ENCODE measurements at places on chromosomes 2 and 18.
A peak's percentile ranks its signal among the peaks of the same experiment; 100 is the strongest.

DNA sequence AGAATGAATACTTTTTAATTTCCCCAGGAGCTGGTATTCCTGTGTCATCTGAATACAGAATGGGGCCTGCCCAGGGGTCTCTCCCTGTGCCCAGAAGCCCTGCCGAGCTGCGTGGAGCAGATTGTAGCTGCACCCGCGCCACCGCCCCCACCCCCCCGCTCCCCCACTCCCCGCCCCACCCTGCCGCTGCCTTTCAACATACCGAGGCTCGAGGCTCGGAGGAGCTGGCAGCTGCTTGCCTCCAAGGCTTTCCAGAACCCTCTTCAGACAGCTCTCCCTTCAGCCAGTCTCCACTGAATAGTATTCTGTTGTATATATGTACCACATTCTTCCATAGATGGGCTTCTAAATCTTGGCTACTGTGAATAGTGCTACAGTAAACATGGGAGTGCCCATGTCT is 150.7 kb downstream of the TSN start:
- DNase-seq, result no peak

DNA sequence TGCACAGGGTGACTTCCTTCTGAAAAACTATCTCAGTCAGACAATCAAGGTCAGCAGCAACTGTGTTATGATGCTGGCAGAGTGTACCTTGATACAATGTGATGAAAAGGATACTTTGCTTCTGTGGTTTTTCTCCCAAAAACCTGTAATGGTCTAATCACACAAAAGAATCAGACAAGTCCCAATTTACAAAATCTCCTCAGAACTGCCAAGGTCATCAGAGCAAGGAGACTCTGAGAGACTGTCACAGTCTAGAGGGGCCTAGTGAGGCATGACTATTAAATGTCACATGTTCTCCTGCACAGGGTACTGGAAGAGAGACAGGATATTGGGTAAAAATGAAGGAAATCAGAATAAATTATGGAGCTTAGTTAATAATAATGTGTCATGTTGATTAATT is 185.4 kb downstream of the ST6GAL2 start:
- DNase-seq, result no peak

- no peak for DNase-seq
Measured at GRCh38 chr18:7754258-7754657, 187.1 kb downstream of the PTPRM start.

DNA sequence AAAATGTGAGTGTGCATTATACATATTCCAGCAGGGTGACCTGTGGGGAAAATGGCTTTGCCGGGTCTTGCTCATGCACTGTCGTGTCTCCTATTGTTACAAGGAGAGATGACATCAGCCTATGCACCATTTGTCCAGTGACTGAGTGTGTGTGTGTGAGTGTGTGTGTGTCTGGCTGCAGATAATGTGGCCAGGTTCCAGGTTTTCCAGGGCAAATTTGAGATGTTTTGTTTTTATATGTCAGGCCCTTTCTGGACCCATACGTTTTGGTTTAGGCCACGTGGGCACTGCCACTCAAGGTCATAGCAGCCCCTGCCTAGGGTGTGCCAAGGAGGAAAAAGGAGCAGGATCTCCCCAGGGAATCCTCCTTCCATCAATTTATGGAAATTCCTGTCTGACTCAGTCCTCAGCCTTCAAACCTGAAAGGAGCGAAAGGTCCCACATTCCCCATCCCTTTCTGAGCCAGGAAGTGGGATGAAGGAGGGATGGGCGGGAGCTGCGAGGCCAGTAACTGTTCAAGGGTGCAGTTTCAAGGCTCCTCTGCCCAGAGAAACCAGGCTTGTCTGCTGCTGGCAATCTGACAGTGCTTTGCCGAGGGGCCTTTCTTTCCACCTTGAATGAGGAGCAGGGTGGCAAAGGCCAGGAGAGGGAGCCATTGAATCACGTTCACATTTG is 93.0 kb upstream of the SMAD2 start:
- peak; percentile 24 for DNase-seq

- no peak for DNase-seq
Measured at GRCh38 chr2:241123816-241124536, 21.9 kb upstream of the MTERF4 start.

DNA sequence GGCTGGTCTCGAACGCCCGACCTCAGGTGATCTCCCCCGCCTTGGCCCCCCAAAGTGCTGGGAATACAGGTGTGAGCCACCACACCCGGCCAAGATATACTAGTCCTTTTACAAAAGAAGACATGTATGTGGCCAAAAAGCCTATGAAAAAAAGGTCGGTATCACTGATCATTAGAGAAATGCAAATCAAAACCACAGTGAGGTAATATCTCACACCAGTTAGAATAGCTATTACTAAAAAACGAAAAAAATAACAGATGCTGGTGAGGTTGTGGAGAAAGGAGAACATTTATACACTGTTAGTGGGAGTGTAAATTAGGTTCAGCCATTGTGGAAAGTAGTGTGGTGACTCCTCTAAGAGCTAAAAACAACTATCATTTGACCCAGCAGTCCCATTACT is 26.4 kb downstream of the KLHL23 start:
- DNase-seq, result no peak

GRCh38 chr2:85170938-85171475 is 37.8 kb downstream of the TCF7L1 start:
- no peak for DNase-seq

DNA sequence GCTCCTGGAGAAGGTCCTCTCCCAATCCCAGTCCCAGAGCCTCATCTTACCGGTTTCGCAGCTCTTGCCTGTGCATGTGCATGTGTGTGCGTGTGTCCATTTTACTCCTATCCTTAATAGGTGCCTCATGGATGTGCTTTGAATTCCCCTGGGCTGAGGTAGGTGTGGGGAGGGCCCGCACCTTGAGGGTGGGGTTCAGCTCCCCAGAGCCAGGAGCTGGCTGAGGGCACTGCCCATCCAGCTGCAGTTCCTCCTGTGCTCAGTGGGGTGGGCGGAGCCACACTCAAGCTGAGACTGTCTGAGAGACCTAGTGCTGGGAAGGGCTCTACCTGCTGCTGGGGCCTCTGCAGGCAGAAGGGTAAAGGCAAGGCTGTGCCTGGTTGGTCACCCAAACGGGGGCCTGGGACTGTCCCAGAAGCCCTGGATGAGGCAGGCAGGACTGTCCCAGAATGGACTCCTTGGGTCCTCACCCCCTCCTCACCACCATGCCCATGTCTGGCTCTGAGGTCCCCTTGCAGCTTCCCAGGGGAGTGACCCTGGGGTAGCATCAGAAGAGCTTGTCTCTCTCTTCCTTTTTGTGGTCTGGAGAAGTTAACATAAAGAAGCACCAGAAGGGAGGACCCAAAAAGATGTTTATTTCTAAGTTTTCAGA is 8.9 kb downstream of the GDF7 start:
- no peak for DNase-seq

- DNase-seq, result no peak
Measured at GRCh38 chr2:214631406-214631805, 178.1 kb downstream of the BARD1 start.

DNA sequence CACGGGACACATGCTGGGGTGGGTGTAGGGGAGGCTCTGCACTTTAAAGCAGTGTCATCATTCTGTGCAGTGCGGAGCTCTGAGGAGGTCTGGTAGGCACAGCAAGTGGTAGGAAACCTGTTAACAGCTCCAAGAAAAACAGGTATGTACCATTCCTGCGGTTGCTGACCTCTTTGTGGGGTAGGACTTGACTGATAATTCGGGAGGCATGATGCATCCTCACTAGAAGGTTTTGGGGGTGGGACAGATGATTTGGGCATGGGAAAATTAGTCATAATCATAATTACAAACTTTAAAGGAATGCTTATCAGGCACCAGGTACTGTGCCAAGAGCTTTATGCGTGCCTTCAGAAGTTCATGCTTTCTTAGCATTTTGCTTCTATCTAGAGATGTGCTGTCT is 9.7 kb downstream of the DOK1 start:
- no peak for DNase-seq

DNA sequence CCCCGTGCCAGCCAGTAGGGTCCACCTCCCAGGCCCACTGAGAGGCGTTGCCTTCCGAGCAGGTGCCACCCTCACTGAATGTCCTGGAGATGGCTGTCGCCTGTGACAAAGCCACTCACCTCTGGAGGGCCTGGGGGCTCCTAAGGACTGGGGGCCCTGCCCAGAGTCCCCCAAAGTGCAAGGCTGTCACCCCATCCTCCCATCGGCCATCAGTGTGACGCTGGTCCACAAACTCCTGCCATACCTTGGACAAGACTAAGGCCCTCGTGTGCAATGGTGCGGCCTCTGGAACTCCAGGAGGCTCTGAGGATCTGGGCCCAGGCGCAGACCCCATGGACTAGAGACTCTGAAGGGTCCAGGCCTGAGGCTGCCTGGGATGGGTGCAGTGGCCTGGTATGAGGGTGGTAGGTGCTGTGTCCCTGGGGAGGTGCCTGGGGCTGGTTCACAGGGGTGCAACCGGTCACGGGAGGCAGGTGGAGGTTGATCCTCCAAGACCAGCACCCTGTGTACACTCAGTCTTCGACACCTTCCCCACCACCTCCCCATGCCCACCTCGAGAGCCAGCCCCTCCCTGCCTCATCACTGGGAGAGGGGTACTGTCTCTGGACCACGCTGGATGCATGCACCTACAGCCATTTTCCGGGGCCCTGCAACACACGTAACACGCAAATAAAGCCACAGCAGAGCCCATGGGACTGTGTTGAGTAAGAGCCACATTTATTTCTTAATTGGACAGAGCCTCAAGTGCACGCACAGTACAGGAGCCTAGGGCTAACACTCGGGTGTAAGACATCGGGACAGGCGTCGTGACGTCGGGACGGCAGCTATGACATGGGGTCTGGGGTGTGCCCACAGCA is 21.6 kb downstream of the AQP12A start:
- DNase-seq, result no peak

GRCh38 chr2:239060676-239061075 is 212.8 kb downstream of the TWIST2 start:
- no peak for DNase-seq

- no peak for DNase-seq
Measured at GRCh38 chr2:224801360-224801759, 85.2 kb upstream of the CCDC195 start.

DNA sequence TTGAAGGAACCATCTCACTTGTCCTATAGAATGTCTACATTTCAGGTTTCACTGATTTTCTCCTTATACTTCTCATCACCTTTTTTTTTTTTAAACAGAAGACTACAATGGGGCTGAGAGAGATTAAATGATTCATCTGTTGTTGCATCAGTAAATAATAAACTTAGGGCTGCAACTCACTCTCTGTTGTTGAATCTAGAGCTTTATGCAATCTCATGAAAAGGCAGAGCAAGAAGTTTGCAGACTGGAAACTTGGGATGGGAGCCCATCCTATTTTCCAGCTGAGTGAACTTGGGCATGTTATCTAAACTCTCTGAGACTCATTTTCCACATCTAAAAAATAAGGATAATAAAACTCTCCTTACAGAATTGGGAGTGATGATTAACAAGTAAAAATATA is 58.4 kb downstream of the PDE1A start:
- DNase-seq, result no peak

GRCh38 chr2:205714789-205715720 is 32.8 kb downstream of the NRP2 start:
- DNase-seq, result no peak

DNA sequence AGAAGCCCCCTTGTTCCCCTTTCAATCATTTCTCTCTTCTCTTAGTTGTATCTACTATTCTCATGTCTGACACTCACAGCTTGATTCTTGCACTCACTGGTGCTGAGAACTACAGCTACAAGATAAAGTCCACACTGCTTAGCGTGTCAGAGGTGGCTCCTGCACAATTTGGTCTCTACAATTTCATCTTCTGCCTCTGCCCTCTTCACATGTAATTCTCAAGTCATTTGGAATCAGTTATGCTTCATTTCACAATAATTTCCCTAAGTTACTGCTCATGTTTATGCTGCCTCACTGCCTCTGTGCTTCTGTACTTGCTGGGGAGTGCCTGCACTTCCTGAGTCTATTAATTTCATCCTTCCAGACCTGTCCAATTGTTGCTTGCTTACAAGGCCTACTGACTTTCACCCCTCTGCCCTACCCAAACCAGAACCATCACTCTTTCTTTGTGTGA is 11.6 kb upstream of the NAB1 start:
- DNase-seq, result no peak

DNA sequence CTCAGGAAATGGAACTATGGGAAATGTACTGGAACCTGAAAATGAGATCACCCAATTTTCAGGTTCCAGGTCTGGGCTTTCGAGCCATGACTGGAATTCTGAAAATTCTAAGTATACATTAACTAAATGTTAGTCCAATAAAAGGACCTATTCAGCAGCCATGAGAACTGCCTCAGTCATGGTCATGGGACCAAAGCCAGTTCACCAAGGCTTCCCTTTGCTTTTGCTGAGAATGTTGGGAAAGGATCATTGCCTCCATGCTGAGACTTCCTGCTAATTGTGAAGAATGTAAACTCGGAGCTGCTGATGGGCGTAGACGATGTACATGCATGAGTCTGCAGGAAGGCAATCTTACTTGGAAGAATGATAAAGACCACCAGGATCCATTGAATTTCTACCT is 624.4 kb upstream of the SOX11 start:
- no peak for DNase-seq

DNA sequence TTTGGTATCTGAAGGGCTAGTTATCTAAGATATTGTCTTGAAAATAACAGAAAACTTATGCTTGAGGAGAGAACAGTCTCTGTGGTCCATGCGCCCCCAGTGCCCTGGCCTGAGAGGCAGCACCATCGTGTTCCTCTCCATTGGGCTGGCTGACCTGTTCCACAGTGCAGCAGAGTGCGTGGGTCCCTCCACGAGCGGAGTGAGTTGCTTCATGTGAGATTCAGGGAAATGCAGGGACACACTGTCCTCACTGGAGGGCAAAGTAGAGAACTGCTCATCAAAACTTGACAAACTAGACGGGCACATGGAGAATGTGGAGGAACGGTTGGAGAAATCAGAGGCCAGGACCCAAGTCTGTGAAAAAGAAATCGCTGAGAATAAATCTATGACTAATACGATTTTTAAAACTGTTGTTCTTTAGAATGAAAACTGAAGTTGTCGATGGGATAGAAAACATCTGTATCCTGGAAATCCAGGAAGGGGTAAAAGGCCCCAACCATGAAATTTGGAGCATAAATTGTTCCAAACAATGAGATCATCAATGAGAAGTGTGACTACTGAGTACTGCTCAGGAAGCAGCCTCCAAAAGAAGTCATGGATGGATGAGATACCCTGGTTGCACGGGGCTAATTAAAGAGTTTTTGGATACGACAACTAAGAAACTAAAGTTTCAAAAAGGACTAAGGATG is 58.1 kb downstream of the REV1 start:
- no peak for DNase-seq

Data from hepatic stellate cell (primary cell).